ENCODE measurements at places on chromosomes 3 and 15. TPM values are rescaled to one million over a fixed set of nuclear protein-coding genes. Genes with fewer than 3 reads are reported as not detected.

DNA sequence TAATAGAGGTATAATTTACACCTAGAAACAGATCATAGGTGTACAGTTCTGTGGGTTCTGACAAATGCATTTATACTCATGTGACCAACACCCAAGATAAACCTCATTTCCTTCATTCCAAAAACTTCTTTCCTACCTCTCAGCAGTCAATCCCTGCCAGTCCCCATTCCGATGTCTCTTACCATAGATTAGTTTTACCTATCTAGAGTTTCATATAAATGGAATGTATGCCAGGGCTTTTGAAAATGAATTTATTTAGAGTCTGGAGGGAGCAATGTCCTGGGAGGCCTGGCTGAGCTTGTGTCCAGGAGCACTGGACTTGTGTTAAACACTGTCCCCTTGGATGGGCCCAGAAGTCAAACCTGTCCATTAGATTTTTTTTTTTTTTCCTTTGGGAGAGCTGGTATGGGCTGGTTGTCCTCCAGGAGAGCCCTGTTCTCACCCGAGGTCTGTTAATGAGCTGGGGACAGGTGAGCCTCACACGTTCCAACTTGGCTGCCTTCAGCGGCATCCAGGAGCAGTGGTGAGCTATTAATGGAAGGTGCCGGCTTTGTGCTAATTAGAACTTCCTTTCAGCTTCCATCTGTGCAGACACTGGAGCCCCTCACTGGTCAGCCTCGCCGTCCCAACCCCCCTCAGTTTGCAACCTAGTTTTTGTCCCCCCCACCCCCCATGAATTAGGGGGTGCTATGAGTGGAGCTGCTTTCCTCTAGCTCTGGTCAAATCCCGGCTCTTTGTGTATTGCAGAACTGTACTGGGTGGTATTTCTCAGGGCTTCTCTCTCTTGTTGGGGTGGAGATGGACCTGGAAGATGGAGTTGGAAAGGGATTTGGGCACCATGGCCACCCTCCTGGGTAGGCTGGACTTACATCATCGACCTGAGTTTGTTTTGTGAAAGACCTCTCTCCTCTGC is 40.7 kb upstream of the POLG start:
- DNase-seq, result no peak

DNA sequence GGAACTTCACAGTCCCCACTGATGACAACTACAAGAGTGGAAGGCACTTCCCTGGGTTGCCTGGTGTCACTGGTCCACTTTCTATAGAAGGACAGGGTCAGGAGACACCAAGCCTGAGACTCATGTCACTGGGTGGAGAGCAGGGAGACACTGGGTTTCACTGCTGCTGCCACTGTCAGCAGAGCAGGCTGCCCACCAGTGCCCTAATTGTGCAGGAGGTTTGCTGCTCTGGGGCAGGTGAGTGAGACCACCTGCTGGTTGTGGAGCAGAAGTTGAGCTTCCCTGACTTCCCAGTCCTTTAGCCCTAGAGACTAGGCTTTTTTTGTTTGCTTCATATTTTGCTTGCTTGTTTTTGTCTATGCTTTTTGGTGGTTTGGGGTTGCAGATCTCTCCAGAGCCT is 528.4 kb upstream of the RGMA start:
- no peak for DNase-seq

GRCh38 chr3:177375316-177375715 is 178.0 kb upstream of the TBL1XR1 start:
- DNase-seq, result no peak

- no peak for DNase-seq
Measured at GRCh38 chr3:124992041-124992440, 57.5 kb upstream of the MUC13 start.

- DNase-seq, result no peak
Measured at GRCh38 chr15:85504749-85505676, 124.6 kb downstream of the AKAP13 start.

DNA sequence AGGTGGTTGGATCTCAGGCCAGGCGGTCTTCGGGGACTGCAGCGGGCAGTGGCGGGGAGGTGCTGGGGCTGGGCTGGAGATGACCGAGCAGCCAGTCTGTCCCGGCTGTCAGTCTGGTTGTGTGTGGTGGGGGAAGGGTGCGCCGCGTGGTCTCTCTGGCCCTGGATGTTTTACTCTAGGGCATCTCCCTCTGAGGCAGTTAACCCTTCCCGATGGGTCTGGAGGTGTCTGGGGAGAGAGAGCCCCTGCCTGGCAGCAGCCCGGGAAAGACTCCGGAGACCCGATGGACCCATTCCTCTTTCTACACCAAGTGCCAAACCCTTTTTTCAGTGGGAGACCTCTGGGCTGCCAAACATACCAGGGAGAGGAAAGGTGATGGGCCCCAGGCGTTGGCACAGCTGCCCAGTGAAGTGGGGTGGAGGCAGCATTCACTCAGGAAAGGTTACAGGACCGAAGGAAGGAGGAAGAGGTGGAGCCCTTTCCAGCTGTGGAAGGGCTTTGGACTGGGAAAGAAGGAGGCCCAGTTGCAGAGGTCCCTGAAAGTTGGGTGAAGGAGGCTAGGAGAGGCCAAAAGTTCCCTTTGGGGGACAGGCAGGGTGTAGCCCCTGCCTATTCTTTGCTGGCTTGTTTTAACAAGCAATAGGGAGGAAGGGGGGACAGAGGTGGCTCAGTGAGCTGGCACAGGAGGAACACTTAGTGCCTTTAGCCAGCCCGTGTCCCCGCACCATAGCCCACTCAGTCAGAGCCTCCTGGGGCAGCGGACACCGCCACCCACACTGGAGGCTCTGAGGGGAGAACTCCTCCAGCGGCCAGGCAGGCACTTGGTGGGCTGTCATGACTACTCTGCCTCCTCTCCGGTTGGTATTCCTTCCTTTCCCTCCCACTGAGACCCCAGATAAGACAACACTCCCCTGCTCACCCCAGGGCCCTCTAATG is 2.7 kb upstream of the BAHD1 start:
- DNase-seq, result no peak

- DNase-seq, result no peak
Measured at GRCh38 chr3:37519661-37520060, 342.0 kb upstream of the CTDSPL start.

DNA sequence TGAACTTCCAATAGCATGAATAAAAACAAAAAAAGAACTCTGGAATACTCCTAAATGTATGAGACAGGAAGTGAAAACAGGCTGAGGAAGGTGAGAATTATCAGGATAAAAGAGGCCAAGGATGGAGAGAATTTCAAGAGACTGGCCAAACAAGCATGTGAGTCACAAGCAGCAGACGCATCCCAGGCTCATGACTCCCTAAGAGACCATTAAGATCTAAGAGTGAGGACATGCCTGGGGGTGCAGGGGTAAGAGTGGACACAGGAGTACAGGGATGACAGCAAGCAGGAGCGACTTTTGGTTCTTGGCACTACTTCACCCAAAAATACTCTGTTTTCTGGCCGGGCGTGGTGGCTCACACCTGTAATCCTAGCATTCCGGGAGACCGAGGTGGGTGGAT is 7.1 kb downstream of the SCAMP2 start:
- no peak for DNase-seq

GRCh38 chr3:102165367-102165766 is 269.4 kb upstream of the ZPLD1 start:
- no peak for DNase-seq

GRCh38 chr3:132448216-132448961 is 31.1 kb downstream of the DNAJC13 start:
- peak; percentile 74 for DNase-seq

- no peak for DNase-seq
Measured at GRCh38 chr3:49076646-49077045, 17.2 kb downstream of the QRICH1 start.

GRCh38 chr3:140948460-140949249 is 7.0 kb downstream of the SLC25A36 start:
- no peak for DNase-seq

DNA sequence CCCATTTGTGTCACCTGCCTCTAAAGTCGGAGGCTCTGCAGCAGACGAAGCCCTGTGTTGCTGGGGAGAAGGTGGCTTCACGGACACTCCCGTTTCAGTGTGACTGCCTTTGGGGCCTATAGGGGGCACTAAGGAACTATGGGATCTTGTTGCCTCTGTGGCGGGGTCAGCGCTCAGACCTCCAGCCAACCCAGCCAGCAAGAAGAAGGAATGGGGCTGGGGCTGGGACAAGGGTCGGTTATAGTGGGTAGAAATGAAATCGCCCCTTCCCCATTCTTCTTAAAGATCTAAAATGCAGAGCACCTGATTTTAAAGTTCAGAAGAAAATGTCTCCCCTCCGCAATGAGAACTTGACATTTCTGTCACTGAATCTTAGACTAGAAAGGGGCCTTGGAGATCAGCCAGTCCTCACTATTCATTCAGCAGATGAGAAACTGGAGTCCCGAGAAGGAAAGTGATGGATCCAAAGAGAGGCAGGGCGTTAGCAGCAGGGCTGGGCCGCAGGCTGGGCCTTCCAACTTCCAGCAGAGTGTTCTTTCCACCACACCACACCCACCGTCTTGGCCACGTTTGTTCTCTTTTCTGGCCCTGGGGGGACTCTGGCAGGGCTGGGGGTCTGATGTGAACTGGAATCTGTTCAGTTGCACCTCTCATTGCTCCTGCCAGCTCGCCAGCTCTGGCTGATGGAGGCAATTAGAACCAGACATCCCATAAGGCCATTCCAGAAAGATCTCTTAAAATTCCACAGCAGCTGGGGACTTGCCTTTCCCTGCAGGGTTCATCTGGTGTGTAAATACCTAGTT is 195.4 kb downstream of the OPA1 start:
- DNase-seq, result no peak

ADGRG7 gene
- total RNA-seq, result 0.13 TPM

DCLK3 gene
- total RNA-seq, result 0.48 TPM

LTK gene
- total RNA-seq, result 0.65 TPM

CHRNA7 gene
- 1.1 TPM for total RNA-seq

MITF gene
- total RNA-seq, result 97.6 TPM

RHCG gene
- 2.0 TPM for total RNA-seq

IL12A gene
- 0.51 TPM for total RNA-seq

EFHB gene
- 0.59 TPM for total RNA-seq
